ENCODE measurements at places on chromosomes 3 and 15.

- no peak for DNase-seq
Measured at GRCh38 chr15:56248311-56248992, 4.8 kb upstream of the RFX7 start.

DNA sequence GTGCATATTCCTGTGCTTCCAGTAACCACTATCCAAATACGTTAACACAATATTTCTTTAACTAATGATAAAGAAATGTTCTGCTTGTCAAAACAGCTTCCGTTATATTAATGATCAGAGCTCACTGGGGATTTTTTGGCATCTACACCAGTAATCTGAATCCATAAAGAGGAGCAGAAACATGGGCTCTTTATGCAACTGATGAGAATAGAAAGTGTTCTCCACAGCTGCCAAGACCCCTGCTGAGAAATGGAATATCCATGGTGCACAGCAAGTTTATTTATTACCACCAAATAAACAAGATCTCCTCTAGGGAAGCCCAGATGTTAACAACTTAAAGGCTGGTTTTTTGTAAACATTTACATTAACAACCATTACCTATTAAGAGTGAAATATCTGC is 54.5 kb downstream of the ALDH1A2 start:
- DNase-seq, result no peak

GRCh38 chr15:90039996-90040395 is 38.9 kb downstream of the ZNF710 start:
- DNase-seq, result no peak

DNA sequence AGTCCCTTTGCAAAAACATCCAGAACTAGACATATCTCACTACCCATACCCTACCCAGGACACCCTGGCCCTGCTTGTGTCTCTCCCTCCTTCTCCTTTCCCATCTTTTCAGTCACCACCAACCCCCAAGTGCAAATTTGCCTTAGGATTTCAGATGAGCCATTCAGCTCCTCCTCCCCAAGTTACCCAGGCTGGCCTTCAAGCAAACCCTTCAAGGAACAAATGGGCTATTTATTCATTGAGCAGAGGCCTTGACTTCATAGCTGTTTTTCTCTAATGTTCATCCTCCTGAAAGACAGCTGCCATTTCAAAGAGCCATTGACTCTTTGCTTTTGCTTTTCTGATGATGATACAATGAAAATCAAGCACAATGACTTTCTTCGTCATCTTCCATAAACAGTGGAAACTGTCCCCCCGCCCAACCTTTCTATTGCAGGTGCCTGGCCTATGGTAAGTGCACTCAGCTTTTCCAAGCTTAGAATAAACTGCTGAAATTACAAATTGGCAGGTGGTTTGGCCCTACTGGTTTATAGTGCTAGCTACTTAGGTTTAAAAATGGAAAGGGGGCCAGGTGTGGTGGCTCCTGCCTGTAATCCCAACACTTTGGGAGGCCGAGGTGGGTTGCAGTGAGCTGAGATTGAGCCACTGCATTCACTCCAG is 26.1 kb upstream of the KLHL6 start:
- DNase-seq, result no peak

- DNase-seq, result peak; percentile 72
Measured at GRCh38 chr3:161386991-161387770, 15.9 kb upstream of the SPTSSB start.

DNA sequence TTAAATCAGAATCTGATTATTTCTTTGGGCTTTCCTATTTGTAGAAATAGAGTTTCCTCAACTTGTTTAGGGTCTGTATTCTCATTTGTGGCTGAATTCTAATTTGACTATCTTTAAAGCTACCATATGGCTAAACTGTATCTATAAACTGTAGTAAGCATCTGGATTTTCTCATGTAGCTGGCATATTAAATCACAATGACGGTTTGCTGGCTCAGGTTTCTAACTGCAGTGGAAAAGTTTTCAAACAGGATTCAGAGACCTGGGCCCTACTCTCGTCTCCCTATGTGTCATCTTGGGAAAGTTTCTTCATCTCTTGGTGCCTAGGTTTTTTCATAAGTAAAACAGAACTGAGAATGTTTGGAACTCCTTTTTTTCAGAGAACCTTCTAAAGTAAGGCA is 68.3 kb downstream of the GALK2 start:
- DNase-seq, result no peak

DNA sequence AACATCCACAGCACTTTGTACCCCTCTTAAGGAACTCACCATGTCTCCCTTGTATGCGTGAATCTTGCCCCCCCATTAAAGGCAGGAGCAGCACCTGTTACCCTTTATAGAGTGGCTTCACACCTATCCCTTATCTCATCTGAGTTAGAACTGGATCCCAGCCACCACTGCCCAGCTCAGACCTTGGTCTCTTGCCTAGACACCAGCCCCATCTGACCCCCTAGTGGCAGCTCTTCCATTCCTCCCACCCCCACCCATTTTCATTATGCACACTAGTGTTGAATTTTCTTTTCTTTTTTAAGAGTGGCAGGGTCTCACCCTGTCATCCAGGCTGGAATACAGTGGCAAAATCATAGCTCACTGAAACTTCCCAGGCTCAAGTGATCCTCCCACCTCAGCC is 3.2 kb upstream of the ZFYVE19 start:
- no peak for DNase-seq

DNA sequence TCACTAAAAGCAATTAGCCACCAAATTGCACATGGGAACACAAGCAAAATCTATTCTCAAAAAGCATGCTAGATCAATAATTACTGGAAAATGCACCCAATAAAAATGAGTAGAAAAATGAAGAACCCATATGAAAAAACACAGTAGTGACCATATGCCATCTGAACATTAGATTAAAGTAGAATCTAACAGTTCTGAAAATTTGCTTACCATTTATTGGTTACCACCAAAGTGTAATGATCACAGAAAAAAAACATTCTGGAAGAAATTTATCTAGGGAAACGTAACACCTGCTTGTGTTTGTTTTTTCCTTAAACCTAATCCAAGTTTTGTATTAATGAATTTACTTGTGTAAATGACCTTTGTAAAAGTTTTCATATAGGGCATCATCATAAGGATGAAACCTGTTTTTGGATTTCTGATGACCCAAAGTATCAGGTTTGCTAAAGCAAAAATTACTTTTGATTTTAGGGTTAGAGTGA is 37.6 kb upstream of the AADAC start:
- no peak for DNase-seq

DNA sequence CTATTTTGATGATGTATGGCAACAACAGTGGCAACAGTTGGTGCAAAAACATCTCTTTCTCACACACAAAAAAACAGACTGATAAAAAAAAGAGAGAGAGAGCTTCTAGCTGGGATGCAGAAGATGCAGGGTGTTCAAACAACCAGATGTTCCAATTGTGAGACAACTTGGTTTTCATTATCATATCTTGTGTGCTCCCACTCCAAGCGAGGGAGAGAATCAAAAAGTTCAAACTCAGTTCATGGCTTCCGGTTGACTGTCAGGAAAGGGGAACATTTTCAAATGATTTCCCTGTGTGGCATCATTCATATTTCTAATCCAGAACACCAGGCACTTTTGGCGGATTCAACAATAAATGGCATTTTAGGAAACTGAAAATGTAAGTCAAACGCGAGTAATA is 72.1 kb downstream of the RSL24D1 start:
- no peak for DNase-seq

DNA sequence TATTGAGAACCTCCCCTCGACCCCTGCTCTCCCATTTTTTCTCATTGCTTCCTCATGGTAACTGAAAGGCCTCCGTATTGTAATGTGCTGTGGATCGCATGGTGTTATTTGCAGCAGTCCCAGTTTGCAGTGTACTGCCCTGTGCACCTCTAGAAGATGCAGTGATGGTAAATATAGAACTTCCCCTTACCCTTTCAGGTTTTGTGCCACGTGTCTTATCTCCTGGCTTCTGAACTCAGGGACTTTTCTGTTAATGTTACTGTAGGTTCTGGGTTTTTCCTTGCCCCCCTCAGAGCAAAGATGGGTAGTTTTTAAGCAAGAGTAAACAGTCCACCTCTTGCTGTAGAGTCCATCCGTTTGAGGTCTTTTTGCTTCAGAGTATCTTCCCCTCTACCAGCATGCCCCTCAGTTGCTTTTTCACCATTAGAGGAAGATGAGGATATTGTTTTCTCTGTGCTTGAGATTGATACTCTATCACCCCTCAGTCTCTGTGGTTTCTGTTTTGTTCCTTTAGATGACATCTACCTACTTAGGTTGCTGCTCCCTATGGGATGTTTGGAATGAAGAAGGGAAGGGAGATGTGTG is 22.4 kb downstream of the CHD2 start:
- no peak for DNase-seq

GRCh38 chr15:62618432-62618831 is 424.1 kb upstream of the TPM1 start:
- no peak for DNase-seq

GRCh38 chr3:15286022-15286421 is 46.4 kb downstream of the SH3BP5 start:
- no peak for DNase-seq

GRCh38 chr15:68211656-68212320 is 6.7 kb upstream of the CALML4 start:
- DNase-seq, result no peak

GRCh38 chr3:69186575-69187093 is 64.2 kb upstream of the LMOD3 start:
- DNase-seq, result no peak

DNA sequence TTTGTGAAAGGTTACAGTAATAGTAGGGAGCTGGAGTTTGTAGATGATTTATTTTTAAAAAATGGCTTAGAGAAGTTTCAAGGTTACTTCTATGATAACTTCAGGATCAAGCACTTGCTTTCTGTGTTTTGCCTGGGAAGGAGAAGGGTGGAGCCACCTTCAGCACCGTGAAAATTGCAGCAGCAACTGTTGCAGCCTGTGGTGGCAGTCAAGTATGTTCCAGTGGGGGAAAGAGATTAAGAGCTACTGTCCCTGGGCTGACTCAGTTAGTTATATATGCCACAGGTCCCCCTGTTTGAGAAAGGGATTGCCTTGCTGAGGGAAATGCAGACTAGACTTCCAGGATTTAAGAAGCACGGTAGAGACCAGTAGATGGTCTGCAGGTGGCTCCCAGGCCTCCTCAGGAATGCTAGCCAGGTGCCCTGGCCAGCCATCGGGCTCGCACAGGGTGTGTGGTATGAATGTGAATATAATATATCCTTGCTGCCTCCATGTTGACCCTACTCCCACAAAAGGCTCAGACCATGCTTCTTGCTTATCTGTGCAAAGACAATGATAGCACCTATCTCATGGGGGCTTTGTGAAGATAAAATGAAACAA is 389.5 kb downstream of the CACNA2D3 start:
- DNase-seq, result no peak

GRCh38 chr15:39963786-39964185 is 29.9 kb downstream of the EIF2AK4 start:
- no peak for DNase-seq

GRCh38 chr15:77706482-77707244 is 74.0 kb upstream of the LINGO1 start:
- no peak for DNase-seq

DNA sequence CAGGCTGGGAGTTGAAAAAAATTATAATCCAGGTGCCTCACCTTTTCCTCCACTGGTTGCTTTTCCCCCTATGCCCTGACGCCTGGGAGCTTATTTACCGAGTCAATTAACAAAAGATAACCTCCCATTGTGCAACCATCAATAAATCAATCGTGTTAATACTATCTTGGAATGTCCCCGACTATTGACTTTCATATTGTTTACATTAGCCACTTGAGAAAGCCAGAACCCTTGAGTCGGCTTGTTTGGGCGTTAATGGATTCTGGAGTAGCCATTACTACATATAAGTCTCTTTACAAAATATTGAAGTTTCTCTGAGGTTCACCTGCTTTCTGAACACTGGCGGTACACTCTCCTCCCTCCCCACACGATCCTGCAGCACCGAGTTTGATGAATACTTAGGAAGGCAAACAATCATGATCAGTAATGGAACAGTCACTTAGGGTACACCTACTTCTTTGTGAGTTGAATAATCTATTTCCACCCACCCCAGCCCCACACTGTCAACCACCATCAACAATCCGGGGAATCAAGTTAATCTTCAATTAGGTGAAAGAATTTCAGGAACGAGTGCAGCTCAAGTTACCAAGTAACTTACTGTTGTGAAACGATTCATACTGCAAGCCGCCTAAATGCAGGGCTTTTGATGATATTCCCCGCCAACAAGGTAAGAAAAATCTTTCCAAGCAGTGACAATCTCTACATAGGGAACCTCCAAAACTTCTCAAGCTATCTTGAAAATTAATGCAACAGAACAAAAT is 159.3 kb upstream of the NR2F2 start:
- DNase-seq, result peak; percentile 88

- no peak for DNase-seq
Measured at GRCh38 chr3:12396471-12396870, 87.8 kb upstream of the TSEN2 start.

- peak; percentile 22 for DNase-seq
Measured at GRCh38 chr3:42501681-42502428, 588 bp upstream of the VIPR1 start.

DNA sequence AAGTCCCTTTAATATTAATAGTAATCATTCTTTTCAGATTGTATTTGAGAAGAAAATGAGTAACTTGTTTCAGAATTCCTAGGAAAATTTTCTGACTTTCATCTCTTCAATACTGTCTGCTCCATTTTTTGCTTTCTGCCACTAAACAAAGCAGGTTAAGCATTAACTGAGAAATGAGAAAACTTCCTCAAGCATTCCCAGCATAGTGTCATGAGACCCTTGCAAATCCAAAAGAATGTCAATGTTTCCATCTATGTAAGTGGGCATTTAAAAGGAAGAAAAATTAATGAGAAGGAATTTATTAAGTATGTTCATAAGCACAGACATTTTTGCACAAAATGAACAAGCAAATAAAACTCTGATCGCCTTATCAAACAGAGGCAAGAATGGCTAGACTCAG is 148.0 kb upstream of the STRIT1 start:
- DNase-seq, result no peak

DNA sequence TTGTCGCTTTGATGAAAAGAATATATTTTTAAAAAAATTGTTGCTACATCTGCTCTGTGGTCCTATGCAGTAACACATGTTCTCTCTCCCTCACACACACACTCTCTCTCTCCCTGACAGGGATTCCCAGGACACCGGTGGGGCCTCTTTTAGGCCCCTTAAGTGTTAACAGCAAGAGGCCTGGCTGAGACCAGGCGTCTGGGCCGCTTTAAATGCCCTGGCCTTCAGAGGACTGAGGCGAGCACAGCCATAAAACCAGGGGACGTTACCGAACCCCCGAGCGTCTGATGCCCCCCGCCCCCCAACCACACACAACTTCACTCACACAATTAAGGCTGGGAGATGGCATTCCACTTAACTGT is 1.7 kb downstream of the BNC1 start:
- no peak for DNase-seq

GRCh38 chr15:74399511-74400312 is 32.3 kb upstream of the CYP11A1 start:
- DNase-seq, result no peak

- DNase-seq, result no peak
Measured at GRCh38 chr15:41104234-41104633, 11.8 kb downstream of the INO80 start.

DNA sequence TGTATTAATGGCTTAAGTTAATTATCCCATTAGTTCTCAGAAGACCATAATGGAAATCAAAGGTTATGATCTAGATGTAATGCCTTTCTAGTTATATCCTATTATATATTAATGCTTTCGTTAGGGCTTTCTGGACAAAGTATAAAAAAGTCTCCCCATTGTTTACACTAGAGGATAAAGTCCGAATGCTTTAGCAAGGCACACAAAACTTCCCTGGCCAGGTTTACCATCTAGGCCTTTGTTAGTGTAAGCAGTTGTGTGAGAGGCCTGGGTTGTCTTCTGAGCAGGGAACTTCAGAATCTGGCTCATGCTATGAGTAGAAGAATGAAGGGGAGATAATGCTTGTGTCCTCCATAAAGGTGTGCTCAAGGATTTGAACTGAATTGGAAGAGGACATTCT is 106.3 kb upstream of the MEIS2 start:
- peak; percentile 43 for DNase-seq

- no peak for DNase-seq
Measured at GRCh38 chr3:39907981-39908380, 98.6 kb downstream of the MYRIP start.
